Left cardiac atrium (tissue), 4 donors: ENCODE measurements at places on chromosomes 3 and 15. TPM values are rescaled to one million over a fixed set of nuclear protein-coding genes. Genes with fewer than 3 reads are reported as not detected.

- DNase-seq = no peak
These were observed 50.8 kb upstream of the PPIB start for GRCh38 chr15:64213646-64214045.

DNA sequence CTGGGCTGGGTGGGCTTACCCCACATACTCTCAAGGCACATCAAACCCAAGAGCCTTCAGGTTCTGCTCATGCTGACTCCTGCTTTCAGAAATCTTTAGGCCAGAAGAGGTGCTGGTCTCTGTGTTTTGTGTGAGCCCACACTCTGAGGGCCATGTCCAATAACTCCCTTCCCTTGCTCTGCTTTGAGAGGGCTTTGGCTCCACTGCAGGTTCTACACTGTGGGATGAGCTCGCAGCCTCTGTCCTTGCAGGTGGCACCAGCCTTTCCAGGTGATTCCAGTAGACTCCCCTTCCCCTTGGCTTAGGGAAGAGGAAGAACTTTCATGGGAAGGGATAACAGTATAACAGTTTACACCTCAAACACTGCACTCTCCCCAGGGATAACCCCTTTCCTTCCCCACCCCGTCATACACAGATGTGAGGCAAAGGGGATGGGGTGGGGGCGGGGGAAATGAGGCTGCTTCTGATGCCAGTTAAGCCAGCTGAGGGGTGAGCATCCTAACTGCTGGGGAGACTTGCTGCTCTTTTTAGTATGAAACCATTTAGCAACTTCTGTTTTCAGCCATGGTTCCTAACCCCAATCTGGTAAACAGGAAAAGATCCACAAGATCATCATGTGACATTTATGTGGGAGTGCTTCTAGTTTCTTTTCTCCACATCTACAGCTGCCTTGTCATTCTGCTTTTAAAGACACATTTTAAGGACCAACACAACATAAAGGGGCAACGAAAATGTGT, 262.4 kb downstream of the SLC9A9 start:
- no peak for DNase-seq

DNA sequence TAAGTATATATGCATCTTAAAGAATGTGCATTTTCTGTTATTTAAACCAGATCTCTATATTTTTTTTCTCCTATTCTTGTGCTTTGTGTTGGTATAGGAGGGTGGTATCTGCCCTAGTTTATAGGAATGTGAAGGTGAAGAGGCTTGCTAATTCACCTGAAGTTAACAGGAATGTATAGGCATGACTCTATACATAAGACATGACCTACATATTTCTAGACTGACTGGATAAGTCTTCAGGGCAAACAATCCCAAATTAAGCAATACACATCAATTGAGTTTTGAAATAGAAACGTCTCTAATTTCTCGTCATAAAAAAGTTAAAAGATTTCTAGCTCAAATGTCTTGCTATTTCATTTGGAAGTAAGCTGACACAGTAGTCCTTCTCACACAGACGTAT, 410.0 kb downstream of the DIPK2A start:
- DNase-seq = no peak

- no peak for DNase-seq
These were observed 36.7 kb downstream of the SHQ1 start for GRCh38 chr3:72811571-72811970.

GRCh38 chr3:158384019-158384418, 187.0 kb upstream of the MLF1 start:
- no peak for DNase-seq

GRCh38 chr15:100330221-100330620, 11.6 kb downstream of the ADAMTS17 start:
- no peak for DNase-seq

DNA sequence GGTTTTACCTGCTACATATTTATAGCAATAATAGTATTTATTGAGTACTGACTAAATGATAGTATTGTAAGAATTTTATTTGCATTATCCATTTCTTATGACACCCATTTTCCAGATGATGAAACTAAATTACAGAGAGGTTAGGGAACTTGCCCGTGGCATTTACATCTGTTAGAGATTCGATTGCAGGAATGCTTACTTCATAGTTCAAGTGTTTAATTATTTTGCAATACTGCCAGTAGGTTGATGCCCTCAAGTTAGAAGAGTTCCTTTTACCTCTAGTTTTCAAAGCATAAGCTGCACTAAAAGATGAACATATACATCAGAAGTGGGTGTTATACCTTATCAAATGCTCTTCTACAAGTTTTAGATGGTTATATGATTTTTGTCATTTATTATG, 362.8 kb upstream of the RGMA start:
- DNase-seq = no peak

- no peak for DNase-seq
These were observed 30.0 kb upstream of the ZNF280D start for GRCh38 chr15:56763141-56763895.

GRCh38 chr3:100556673-100557310, 52.6 kb upstream of the ADGRG7 start:
- DNase-seq = no peak

DNA sequence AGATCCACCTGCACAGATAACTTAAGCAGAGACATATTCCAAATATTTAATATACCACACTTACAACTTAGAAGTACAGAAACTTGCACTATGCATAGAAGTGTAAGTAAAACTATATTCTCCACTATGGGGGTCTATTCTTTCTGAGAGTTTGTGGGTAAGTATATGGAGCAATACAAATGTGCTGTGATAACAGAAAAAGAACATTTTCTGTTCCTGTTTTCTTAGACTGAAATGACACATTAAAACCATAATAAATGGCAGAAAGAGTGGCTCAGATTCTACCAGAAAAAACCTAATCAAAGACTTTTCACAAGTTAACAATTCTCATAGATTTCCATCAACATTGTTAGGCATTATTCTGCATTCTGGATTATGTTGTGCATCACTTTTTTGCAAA, 96.6 kb upstream of the WNT7A start:
- DNase-seq = no peak

DNA sequence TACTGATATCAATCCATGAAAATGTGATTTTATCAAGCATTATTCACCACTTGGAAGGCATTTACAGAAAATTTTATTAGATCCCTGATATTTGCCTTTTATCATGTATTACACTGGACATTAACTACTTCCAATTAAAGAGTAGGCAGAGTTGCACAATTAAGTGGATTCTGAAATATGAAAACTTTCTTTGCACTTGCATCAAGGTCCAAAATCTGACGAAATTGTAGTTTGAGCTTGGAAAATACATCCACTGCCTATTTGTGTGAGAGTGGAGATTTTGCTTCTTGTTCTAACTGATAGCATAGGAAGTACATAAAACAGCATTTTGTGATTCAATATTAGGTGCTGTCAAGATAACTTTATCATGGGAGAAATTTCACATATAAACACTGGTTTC, 49.6 kb upstream of the SLC12A8 start:
- DNase-seq = no peak

DNA sequence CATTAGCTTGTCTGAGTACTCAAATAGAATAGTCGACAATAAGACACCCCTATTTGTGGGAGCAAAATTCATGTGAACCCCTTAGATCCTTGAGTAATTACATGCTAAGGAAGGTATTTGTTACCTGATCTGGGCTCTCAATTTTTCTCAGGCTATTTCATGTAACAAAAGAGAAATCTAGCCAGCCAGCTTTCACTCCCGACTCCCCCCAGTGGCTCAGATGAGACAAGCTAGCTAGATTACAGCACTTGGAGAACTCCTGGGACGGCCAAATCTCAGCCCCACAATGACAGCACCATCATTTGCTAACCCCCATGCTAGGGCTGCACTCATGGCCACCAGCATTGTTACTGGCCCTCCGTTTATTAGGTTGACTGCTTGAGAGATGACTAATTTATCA, 41.3 kb downstream of the GLDN start:
- no peak for DNase-seq

GRCh38 chr3:3189961-3190360, 10.5 kb upstream of the CRBN start:
- no peak for DNase-seq

DNA sequence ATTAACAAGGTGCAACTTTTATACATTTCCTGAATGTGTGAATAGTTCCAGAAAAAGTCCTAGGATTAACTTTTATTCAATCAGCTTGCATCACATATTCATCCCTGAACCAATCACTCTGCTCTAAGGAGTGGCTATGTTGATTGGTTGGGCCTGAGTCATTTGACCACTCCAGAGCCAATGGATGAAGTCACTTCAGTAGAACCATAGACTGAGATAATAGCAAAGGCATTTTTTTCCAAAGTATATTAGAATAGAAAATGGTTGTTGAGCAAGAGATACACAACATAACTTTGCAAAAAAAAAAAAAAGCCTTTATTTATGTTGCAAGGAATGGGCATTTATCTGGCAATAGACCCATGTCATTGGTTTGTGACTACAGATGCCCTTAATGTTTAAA, 55.5 kb upstream of the AGTR1 start:
- DNase-seq = no peak

- no peak for DNase-seq
These were observed 38.1 kb upstream of the IGDCC4 start for GRCh38 chr15:65460741-65461347.

DNA sequence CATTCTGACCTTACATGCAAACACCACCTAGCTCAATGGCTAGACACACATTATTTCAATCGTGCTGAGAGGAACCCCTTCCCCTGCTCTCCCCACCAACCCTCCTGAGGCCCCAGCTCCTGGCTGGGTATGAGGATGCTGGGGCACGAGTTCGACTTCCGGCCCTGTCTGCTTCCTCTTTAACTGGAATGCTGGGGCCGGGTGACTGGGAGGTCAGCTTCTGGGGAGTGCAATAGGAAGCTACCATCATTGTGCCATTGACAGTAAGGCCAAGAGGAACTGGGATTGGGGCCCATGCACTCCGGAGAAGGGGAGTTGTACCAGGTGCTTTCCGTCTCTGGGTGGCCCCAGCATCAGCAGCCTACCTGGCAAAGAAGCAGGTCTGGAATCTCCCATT, 15.6 kb upstream of the TLE3 start:
- DNase-seq = peak; percentile 54

DNA sequence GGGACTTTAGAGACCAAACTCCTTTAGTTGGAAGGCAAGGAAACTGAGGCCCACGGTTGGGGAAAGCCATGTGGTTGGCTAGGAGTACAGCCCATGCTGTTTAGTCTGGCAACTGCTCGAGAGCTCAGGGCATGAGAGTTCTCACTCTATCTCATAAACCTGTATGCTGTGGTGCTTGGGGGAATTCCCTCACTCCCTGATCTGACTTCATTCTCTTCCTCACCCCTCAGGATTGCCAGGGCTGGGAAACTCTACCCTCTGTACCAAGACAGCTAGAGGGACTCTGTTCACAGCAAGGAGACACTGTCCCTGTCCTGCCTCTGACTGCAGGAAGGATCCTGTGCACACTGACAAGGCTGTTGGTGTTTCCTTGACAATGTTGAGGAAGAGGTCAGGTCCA, 230.2 kb downstream of the ZNF621 start:
- no peak for DNase-seq

- no peak for DNase-seq
These were observed 293.2 kb downstream of the FGF12 start for GRCh38 chr3:192434186-192434585.

- DNase-seq = peak; percentile 64
These were observed 269.3 kb downstream of the ARPP21 start for GRCh38 chr3:35908366-35909232.

DNA sequence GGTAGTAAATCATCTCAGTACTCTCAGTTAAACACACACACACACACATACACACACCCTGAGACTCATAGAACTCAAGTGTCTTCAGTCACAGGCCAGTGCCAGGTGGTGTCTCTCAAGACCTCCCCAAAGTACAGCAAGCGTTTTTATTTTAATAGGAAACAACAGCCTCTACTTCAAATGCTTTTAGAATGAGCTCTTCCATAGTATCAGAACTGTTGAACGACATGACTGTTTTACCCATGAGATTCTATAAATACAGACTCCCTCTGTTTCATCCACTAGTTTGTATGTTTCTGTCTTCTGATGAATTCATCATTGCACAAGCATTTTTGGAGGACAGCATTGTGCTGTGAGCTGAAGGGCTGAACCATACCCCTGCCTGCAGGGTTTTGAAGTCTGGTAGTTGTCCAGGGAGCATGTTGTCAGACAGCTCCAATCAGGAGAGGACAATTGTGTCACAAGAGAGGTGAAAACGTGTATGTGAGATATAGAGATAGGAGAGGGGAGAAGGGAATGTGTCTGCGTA, 201.0 kb upstream of the BCL6 start:
- no peak for DNase-seq

- DNase-seq = no peak
These were observed 643.0 kb upstream of the GOLIM4 start for GRCh38 chr3:168738527-168739325.

- DNase-seq = no peak
These were observed 25.9 kb upstream of the VILL start for GRCh38 chr3:37964716-37965115.

DNA sequence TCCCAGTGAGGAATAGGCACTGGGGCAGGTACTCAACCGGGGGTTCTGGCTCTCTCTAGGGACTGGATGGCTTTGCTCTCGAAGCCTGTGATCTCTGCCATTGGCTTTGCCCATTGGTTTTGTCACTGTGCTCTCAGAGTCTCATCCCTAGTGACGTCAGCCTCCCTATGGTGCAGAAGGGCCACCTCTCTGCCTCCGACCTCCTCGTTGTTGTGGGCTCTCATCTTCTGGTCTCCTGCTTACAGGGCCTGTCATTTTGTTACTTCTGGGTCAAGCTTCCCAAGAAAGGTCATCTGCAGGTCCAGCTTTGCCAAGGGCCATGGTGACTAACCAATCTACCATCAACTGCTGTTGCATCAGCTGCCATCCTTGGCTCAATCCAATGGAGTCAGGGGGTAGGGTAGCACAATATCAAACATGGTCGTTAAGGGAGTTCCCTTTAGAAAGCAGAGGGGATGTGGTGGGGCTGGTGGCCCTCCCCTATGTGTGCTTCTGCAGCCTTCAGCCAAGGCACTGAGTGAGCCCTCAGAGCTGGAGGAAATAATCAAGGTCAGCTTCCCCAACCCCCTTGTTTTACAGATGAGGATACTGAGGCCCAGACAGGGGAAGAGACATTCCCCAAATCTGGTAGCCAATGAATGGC, 13.4 kb upstream of the RAD18 start:
- DNase-seq = no peak

GRCh38 chr3:128585189-128585588, 65.4 kb downstream of the RPN1 start:
- DNase-seq = no peak

DNA sequence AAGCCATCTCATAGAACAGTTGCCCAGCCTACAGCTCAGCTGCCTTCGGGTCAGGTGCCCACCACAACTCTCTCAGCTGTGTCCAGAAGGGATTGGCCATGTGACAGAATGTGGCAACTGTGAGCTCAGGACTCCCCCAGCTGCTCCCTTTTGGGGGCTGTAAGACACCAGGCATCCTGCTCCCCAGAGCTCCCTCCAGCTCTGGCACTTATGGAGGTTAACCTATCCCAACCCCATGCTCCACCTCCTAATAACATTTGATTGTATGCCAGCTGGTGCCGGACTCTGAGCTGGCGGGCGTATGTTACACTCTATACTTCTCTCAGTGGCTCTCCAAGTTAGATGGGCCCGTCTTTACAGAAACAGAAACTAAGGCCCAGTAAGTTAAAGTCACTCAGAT, 222.8 kb downstream of the FAM43A start:
- no peak for DNase-seq

NANOGP8 gene
- total RNA-seq = not detected

DAZL gene
- not detected for total RNA-seq

HCN4 gene
- total RNA-seq = 7.7 TPM

PCCB gene
- 67.7 TPM for total RNA-seq

CHST14 gene
- total RNA-seq = 10.7 TPM

ANKUB1 gene
- not detected for total RNA-seq

IDH3A gene
- total RNA-seq = 353 TPM

FSTL1 gene
- total RNA-seq = 376 TPM

CCR5 gene
- 2.2 TPM for total RNA-seq

STARD9 gene
- total RNA-seq = 10.9 TPM

SSR3 gene
- total RNA-seq = 145 TPM
